Lower leg skin (tissue), 4 donors: ENCODE measurements at places on chromosomes 5 and 9. TPM values are rescaled to one million over a fixed set of nuclear protein-coding genes. Genes with fewer than 3 reads are reported as not detected.
A peak's percentile ranks its signal among the peaks of the same experiment; 100 is the strongest.

CBY3 gene
- total RNA-seq, result not detected

PCDHB8 gene
- total RNA-seq, result 1.1 TPM

MOB3B gene
- total RNA-seq, result 11.0 TPM

OGN gene
- 1.2 TPM for total RNA-seq

GDF9 gene
- total RNA-seq, result 0.30 TPM

FOXD4 gene
- total RNA-seq, result not detected

GMCL2 gene
- not detected for total RNA-seq

PDE8B gene
- 2.9 TPM for total RNA-seq

- DNase-seq, result no peak
Measured at GRCh38 chr5:172110921-172111851, 76.8 kb downstream of the STK10 start.

DNA sequence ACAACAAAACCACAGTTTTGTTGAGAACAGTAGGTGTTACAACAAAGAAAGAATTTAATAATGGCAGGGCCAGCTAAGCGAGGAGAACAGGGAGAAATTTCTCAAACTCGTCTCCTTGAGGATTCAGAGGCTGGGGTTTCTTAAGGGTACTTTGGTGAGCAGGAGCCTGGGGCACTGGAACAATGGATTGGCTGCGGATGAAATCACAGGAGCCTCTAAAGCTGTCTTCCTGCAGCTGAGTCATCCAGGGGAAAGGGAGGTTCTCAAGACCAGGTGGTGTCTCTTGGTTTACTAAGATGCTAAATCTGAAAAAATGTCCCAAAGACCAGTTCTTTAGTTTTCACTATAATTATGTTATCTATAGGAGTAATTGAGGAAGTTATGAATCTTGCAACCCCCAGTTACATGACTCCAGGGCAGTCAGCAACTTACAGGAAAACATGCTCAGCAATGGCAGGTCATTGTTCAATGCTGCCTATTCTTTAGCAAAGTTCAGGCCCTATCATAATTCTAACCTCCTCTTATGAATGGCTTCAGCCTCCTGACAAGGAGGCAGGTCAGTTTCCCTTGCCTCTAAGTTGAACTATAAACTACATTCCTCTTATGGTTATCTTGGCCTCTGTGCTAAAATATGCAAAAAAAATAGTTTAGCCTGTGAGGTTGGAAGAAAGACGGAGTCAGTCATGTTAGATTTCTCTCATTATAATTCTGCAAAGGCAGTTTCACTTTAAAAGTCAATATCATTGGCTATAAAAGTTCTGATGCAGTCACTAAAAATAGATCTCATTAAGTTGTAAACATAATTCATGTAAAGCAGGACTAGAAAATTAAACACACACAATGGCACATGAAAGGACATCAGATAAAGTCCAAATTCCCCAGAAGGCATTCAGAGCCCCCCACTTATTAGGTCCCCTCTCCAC, 63.3 kb upstream of the CKS2 start:
- no peak for DNase-seq

DNA sequence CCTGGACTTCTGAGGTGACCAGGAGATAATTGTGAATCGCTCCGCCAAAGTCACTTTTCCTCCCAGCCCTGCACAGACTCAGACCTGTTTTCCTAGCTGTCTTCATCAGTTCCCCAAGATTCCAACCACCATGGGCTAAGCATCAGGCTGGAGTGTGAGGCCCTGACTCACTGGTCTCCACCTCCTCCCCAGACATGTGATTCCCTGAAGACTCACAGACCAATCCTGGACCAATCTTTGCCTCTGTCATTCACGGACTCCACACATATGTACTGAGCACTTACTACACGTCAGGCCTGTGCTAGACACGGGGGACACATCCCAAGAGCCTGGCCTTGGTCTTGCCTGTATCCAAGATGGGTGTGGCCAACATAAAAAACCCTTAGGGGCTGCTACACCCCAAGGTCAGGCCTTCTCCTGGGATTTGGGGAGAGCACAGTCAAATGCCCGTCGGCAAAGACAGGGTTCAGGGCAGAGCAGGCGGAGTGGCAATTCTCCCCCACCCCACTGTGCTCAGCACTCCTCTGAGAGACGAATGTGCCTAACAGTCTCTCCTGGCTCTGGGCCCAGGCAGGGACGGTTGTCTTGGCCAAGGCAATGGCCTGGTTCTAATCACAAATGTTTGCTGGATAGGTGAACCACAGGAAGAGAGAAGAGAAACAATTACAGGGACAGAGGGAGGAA, 11.9 kb downstream of the EEIG1 start:
- DNase-seq, result peak; percentile 79

GRCh38 chr9:128382261-128382660, 11.1 kb downstream of the URM1 start:
- DNase-seq, result no peak

DNA sequence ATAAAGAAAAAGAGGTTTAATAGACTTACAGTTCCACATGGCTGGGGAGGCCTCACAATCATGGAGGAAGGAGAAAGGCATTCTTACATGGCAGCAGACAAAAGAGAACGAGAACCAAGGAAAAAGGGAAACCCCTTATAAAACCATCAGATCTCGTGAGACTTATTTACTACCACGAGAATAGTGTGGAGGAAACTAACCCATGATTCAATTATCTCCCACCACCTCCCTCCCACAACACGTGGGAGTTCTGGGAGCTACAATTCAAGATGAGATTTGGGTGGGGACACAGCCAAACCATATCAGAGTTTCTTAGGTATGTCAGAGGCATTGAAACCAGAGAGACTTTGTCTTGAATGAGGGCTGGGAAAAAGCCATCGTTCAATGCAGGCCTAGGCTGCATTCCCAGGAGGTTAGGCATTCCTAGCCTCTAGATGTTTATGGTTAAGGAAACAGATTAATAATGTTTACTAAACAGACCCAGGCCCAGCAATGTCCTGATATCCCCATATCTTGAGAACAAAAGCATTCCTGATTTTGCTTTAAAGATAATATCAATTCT, 7.5 kb upstream of the PAIP1 start:
- no peak for DNase-seq

DNA sequence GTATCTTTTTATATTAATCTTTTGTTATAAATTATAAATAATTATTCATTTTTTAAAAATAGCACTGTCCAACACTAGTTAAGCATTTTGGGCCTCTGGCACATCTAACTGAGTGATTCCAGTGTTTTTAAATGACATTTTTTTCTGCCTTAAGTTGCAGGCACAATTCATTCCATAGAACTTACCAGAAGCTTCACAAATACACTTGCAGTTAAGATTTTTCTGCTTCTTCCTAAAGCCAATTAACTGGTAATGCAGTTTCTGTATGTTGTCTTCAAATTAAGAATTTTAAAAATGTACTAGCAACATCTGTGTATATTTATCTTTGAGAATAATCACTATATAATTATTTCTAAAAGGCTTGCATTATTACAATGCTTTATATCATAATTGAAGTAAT, 11.2 kb upstream of the NFIB start:
- no peak for DNase-seq

DNA sequence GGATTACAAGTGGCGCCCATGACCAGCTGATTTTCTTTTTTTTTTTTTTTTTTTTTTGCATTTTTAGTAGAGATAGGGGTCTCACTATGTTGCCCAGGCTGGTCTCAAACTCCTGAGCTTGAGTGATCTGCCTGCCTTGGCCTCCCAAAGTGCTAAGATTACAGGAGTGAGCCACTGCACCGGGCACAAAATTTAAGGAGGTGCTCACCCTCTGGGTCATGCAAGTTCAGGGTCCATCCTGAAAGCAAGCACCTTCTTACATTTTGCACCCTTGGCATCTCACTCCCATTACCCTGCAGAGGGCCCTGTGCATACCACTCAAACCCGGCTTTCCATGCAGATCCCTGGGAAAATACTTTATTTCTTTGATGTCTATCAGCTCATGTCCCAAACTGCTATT, 95.6 kb upstream of the ADRA1B start:
- DNase-seq, result no peak

DNA sequence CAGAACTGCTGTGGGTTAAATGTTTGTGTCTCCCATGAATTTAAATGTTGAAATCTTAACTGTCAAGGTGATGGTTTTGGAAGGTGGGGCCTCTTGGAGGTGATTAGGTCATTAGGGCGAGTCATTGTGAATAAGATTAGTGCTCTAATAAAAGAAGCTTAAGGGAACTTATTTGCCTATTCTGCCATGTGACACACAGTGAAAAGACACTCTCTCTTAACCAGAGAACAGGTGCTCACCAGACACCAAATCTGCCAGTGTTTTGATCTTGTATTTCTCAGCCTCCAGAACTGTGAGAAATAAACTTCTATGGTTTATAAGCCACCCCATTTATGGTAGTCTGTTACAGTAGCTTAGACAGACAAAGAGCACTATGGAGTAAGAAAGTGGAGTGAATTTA, 117.9 kb upstream of the SV2C start:
- no peak for DNase-seq
